ENCODE measurements at places on chromosomes 13 and 19. TPM values are rescaled to one million over a fixed set of nuclear protein-coding genes. Genes with fewer than 3 reads are reported as not detected.

ZNF540 gene
- 1.4 TPM for polyA plus RNA-seq

TEX29 gene
- 1.2 TPM for polyA plus RNA-seq

PSG7 gene
- polyA plus RNA-seq, result not detected

ZNF99 gene
- polyA plus RNA-seq, result not detected

LYPD3 gene
- polyA plus RNA-seq, result 0.67 TPM

PTPRH gene
- polyA plus RNA-seq, result 5.5 TPM

PSG2 gene
- not detected for polyA plus RNA-seq

IER2 gene
- 532 TPM for polyA plus RNA-seq

Data from adipose tissue (tissue), 3 donors.